Fibroblast of pulmonary artery (primary cell): ENCODE measurements at places on chromosomes 2 and 18.

- no peak for DNase-seq
These were observed 31.3 kb downstream of the MAL start for GRCh38 chr2:95056461-95057459.

GRCh38 chr2:235504441-235505180 is 10.8 kb downstream of the AGAP1 start:
- no peak for DNase-seq

GRCh38 chr2:20231159-20231558 is 6.2 kb upstream of the SDC1 start:
- no peak for DNase-seq

DNA sequence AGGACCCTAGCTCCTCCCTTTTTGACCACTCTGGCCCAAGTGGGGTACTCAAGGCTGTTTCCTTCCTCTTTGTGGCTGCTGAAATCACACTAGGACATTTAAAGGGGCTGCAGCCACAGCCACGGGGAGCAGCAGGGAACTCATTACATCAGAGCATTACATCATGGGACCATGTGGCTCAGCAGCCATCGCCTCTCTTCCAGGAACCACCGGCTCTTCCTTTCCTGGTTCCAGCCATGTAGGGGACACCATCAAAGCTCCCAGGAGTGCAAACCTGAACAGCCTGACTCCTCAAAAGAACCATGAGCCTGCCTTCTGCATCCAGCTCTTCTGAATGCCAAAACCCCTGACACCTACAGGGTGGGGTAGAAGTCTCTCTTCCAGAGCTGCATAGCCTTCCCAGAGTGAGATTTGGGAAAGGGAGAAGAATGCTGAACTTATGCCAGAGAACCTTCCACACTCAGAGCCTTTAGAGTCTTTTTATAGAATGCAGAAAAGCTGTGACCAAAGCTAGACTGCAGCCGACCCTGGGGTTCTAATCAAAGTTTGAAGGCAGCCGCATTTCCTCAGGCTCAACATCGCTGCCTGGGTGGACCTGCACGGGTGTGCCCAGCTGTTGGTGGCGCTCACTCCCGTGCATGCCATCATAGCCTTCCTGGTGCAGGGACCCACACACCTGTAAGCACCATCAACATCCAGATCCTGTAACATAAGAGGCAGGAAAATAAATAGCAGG is 121.7 kb downstream of the KLHL29 start:
- DNase-seq: peak; percentile 33

- no peak for DNase-seq
These were observed 39.9 kb downstream of the SMAD4 start for GRCh38 chr18:51069885-51070284.

- DNase-seq: no peak
These were observed 162.0 kb downstream of the SLC4A3 start for GRCh38 chr2:219789476-219789875.

- no peak for DNase-seq
These were observed 396.4 kb downstream of the LNPK start for GRCh38 chr2:175605640-175606009.

GRCh38 chr18:57831597-57832377 is 28.7 kb upstream of the ATP8B1 start:
- DNase-seq: no peak

DNA sequence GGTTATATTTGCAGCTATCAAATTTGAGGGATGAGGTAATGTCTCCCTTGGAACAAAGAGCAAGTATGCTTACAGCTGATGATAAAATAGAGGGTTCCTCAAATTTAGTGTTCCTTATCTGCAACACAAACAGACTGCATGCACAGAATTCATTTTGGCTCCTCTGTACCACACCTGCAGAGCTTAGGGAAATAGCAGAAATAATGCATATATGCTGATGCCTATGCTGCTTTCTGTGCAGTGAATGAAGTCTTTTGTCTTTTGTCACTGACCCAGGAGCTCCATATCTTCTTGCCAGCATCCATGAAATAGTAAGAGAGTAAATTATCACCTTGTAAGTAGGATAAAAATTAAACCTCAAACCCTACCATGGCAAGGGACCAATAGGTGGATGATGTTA is 69.8 kb downstream of the NCKAP1 start:
- no peak for DNase-seq

GRCh38 chr18:58325494-58325893 is 281.5 kb downstream of the NEDD4L start:
- DNase-seq: no peak

DNA sequence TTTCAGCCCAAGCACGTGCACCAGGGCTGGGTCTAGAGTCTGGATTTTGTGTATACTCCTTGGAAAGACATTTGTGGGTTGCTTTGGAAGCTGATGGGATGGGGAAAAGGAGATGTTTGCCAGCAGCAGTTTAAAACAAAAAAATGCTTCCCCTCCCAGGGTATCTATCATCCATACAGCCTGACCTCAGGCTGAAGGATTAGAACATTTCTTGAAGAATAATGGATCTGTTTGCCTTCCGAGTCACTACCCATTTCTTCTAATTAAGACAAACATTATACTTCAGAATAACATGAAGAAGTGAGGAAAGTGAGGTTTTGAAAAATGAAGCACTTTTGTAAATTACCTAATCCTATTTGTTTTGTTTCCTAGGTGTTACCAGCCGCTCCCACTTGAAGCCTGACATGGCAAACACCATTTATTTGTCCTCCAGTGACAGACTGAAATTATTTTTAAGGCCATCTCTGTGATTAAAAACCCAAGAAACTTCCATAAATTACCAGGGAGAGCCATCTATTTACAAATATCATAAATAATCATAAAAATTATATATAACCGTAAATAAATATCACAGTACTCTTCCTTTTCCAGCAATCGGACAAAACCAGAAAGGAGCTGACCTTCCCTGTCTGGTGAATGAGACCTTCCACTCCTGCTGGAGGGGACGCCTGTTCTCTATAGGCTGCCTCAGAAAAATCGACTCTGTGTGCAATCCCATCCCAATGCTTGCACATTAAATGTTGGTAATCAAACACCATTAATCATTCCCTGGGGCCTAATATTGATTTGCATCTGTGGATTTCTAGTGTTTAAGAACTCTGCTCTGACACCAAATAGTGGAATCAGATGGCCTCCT is 106.8 kb downstream of the C1D start:
- no peak for DNase-seq

- peak; percentile 6 for DNase-seq
These were observed 1246.3 kb upstream of the PIK3C3 start for GRCh38 chr18:40708726-40709125.

DNA sequence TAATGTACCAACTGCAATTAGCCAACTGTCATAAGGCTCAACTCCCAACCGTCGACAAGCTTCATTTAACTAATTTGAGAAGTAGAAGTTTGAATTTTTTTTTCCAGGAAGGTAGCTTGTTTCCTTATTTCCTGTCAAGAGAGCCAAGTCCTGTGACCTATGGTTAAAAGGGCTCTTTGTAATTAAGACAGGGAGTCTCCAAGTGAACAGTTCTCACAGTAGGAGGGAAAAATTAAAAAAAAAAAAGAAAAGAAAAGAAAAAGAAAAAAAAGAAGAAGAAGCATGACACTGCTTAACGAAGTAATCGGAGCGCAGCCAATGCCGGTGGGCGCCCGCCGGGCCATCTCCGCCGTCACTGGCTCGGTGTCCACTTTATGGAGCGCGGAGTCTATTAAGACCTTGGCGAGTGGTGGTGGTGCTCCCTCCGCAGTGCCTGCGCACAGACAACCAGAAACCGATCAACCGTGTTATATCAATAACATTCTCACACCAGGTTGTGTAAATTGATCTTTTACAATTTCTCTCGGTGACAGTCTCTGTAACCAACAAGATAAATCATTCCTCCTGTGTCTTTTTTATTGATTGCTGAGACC is 197.2 kb upstream of the POU3F3 start:
- no peak for DNase-seq

GRCh38 chr18:31617031-31617717 is 25.5 kb downstream of the TTR start:
- DNase-seq: no peak

GRCh38 chr2:197668296-197668695 is 7.1 kb downstream of the RFTN2 start:
- no peak for DNase-seq

- DNase-seq: no peak
These were observed 108.5 kb upstream of the PGAP1 start for GRCh38 chr2:197035002-197035401.

DNA sequence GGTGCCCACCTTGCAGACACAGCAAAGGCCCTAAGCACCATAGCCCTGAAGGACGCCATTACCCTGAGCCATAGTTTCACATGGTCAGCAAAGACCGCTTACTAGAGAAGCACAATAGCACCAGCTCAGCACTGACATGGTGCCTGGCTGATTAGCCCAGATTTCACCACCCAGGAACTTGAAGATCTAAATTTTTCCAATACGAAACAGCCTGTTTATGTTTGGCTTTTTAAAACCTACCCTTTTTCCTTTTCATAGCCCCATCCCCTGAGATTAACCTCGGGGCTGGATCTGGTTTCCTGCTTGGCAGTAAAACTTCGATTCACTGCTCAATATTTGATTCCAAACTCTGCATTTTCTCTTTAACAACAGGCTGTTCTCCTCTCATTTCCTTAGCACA is 158.5 kb upstream of the PID1 start:
- DNase-seq: no peak

GRCh38 chr2:226725126-226725860 is 74.3 kb downstream of the IRS1 start:
- no peak for DNase-seq

GRCh38 chr2:1307670-1308069 is 105.6 kb upstream of the TPO start:
- DNase-seq: no peak

DNA sequence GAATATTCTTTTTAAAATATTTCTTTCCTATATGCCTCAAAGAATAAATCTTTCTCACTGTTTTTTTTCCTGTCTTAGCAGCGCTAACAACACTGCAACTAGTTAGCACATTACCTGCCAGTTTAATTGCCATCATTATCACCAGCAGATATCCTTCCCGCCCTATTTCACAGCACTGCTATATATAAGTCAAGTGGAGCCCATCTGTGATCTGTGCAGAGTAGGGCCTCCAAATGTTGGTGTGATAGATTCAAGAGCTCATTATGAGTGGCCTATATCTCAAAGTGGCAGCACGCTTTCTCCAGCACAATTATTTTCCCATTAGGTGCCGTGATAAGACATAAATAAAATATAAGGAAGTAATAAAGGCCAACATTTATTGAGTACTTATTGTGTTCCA is 19.8 kb upstream of the RGPD4 start:
- no peak for DNase-seq

DNA sequence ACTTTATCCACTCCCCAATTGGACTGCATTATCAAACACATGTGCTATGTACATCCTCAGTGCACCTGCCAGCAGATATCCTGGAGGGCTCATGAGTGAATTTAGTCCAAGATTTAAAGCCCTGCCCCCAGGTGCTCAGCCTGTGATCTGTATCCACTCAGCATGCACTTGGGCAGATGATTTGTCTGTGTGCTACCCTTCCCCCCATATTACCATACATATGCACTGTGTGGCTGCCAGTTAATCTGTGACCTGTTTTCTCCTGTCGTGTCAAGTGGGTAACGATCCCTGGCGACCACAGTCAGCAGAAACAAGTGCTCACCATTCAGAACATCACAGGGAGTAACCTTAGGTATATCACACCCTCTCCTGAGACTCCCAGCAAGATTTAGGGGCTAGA is 10.2 kb downstream of the NAGK start:
- no peak for DNase-seq

DNA sequence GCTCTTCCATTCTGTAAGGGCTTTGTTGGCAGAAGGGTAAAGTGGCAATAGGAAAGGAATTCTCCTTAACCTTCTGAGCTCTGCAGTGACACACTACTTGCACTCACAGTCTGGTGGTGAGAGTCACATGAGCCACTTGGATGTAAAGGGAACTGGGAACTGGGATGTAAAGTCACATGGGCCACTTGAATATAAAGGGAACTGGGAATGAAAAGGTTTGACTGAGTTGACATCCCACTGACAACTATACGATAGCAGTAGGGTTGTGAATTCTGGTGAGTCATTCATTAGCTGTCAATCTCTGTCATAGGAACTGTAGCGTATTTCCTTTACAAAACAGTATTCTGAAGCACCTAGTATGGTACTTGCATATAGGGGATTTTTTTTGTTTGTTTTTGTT is 5.5 kb downstream of the RPE start:
- no peak for DNase-seq

DNA sequence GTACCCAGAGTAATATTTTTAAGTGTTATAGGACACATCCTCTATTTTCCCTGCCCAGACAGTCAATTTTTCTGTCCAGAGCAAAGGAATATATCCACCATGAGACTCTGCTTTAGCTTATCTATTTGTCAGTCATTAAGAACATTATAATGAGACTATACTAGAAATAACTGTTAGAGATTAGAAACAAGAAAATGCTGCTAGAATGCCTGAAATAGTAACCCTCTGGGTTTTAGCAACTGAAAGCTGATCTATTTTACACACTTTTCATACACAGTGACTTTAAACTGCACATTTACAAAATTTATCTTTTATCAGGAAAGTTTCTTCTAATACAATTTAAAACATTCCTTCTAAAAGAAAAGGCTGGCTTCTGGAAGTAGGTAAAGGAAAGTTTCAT is 39.6 kb downstream of the MBD2 start:
- DNase-seq: no peak

GRCh38 chr2:152011724-152012123 is 87.1 kb downstream of the CACNB4 start:
- no peak for DNase-seq

- DNase-seq: no peak
These were observed 42.2 kb downstream of the KLHL14 start for GRCh38 chr18:32730620-32731091.

GRCh38 chr2:53476834-53477233 is 290.8 kb upstream of the CHAC2 start:
- no peak for DNase-seq

DNA sequence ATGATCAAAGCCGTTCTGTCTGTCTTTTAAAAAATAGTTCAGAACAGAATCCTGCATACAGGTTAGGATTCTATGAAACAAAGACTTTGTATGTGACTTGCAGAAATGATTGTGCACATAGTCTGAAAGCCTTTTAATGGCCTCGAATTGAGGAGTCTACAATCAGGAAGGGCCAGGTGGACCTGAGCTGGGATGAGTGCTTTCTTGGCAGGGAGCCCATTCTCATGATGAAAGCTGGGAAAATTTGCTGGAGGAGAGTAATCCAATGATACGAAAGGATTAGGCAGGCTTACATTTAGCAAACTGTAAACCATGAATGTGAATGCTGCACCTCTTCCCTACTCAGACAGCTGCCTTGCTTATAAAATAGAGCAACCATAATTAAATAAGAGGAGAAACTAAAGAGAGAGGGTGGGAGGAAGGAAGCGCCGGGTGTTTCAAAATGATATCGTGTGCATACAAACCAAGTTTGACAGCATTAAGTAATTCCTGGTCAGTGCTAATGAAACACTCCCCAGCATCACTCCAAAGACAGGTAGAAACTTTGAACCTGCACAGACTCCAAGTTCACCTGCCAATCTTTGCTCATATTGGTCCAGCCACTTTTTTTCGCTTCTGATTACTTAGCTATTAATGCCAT is 23.7 kb upstream of the CXCR4 start:
- DNase-seq: no peak

- no peak for DNase-seq
These were observed 148.2 kb upstream of the GLI2 start for GRCh38 chr2:120587279-120587996.
